ENCODE measurements at places on chromosomes 13 and 19.
A peak's percentile ranks its signal among the peaks of the same experiment; 100 is the strongest.

DNA sequence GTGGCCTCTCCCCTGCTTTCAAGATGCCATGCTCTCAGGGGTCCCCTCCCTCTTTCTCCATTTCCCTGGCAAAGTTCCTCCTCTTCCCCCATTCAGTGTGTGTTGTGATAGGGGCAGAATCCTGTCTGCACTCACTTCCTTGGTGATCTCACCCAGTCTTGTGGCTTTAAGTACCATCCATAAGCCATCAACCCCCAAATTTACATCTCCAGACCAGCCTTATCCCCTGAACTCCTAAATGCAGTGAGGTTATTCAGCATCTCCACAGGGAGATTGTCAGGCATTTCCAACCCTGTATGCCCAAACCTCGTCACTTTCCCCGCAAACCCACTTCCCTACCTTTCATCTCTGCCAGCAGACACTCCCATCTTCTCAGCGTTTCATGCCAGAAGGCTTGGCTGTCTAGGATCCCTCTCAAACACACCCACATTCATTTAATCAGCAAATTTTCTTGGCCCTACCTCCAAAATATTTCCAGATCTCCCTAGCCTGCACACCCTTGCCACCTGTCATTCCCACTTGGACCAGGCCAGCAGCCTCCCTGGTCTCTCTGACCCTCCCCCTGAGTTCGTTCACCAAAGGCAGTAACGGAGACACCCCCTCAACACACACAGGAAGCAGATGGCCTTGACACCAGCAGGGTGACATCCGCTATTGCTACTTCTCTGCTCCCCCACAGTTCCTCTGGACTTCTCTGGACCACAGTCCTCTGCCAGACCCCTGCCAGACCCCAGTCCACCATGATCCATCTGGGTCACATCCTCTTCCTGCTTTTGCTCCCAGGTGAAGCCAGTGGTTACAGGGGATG, at the start of gene HCST:
Gene HCST (plus strand): TSS at position 676 of the 808 bp plus-strand sequence. CDS start 65 bp downstream, at position 741.
- DNase-seq, result peak; percentile 69

- peak; percentile 63 for DNase-seq
Measured at GRCh38 chr13:73138276-73138637, 79.5 kb downstream of the KLF5 start.

- DNase-seq, result no peak
Measured at GRCh38 chr19:32104850-32105235, 240.6 kb upstream of the ZNF507 start.

- no peak for DNase-seq
Measured at GRCh38 chr13:43185226-43185625, 161.8 kb downstream of the DNAJC15 start.

GRCh38 chr19:8210421-8211101, 1.4 kb downstream of the CERS4 start:
- DNase-seq, result no peak

All from AG20443 (cell line).